ENCODE measurements at places on chromosomes 3 and 15. TPM values are rescaled to one million over a fixed set of nuclear protein-coding genes. Genes with fewer than 3 reads are reported as not detected.

Gene EXOG
- total RNA-seq: 26.0 TPM

DNA sequence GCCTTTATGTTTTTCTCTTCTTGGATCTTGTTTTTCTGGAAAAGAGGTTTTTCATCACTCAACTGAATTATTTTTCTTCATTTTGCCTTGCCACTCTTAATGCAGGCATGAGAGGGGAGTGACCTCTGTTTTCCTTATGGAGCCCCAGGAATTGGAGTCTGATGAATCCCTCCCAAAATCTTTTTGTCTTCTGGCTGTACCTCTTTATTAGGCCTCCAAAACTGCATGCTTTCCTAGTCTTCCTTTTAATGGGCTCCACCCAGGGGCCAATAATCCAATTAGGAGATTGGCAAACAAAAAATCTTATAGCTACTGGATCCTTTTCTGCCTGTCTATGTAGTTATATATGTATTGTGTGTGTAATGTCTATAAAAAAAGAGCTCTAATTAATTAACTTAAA, 192.4 kb upstream of the PEX5L start:
- no peak for DNase-seq

DNA sequence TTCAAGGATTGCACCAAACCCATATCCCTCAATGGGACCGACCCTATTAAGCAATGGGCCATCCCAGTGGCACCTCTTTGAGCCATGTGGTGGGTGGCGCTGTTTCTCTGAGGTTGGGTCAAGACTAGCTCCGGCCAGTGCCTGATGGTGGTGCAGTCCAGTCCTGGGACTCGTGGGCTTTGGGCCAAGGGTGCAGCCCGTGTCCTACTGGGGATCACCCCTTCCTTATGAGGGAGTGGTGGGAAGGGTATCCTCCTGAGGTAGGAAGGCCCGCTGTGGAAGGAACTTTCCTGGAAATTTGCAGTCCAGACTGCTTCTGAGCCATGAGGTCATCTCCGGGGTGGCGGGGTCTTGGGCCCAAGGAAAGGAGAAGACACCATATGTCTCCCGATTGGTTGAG, 231.6 kb downstream of the SNRPN start:
- peak; percentile 14 for DNase-seq

DNA sequence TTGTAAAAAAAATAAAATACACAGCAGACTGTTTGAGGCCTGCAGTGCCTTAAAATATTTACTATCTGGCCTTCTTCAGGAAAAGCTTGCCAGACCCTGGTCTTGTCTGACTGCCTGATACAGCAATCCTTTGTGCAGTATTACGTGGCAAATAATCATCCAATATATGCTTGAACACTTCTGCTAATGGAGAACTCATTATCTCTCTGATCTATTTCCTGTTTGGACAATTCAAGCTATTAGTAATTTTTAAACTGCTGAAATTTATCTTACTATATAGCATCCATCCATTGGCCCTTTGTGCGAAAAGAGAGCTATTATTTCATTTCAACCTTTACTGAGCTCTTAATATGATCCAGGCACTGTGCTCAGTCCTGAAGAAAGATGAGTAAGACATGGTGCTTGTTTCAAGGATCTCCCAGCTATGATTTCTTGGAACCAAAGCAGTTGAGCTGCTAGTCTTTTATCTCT, 15.9 kb downstream of the ATG7 start:
- no peak for DNase-seq

DNA sequence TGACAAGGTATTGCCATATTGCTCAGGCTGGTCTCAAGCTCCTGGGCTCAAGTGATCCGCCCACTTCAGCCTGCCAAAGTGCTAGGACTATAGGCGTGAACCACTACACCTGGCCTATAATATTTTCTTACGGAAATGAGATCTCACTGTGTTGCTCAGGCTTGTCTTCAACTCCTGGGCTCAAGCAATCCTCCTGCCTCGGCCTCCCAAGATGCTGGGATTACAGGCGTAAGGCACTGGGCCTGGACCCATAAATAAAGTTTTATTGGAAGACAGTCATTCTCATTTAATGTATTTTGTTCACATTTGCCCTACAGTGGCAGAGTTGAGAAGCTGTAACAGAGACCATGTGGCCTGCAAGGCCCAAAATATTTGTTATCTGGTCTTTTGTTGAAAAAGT, 142.1 kb downstream of the RBPMS2 start:
- DNase-seq: no peak

DNA sequence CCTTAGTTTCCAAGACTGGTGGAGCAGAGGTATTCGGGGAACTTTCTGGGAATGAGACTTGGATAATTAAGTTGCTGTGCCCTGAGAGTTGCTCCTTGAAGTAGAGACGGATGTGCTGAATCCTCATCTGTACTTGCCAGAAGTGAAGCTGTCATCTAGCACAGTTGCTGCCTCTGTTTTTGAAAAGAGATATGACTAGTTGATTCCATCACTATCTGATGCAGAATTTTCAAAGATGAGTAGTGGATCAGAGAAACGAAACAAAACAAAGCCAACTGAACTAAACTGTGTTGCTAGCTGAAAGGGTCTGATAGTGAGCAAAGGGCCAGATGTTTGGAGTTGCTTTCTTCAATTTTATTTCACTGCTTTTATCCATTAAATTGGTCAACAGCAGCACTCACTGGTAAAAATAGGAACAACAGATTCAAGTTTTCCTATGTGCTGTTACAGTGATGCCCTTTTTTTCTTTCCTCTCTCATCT, 52.7 kb downstream of the MITF start:
- no peak for DNase-seq

DNA sequence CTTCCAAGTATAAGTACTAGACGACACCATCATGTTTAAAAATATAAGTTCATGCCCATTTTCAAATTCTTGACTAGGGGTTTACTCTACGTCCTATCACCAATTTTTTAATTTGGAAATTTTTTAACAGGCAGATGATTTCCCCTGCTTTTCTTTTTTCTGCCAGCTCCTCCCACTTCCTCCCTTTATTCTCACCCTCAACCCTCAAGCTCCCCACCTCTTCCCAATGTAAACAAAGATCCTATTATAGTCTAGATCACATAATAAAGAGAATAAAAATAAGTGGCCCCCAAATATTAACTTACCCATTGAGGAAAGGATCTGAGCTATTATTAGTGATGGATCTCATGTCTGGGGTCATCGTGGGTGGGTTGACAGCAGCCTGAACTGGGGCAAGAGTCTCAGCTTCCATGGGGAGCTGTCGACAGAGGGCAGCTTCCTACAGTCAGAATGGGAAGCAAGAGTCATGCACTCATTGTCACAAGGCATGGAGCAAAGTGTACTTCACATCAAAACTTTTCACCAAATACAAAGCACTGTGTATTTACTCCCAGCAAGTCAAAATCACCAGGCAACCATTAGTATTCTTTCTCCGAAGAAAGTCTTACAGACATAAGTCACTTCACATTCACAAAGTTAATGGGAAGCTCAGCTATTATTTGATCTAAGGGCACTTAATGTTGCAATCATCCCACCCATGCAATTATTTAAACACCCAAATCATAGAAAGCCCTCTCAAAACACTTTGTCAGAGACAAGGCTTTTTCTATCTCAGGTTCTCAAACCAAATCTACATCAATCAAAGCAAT, 53.2 kb downstream of the TM4SF4 start:
- no peak for DNase-seq

- DNase-seq: no peak
These were observed 78.5 kb downstream of the RAD18 start for GRCh38 chr3:8884630-8885290.

DNA sequence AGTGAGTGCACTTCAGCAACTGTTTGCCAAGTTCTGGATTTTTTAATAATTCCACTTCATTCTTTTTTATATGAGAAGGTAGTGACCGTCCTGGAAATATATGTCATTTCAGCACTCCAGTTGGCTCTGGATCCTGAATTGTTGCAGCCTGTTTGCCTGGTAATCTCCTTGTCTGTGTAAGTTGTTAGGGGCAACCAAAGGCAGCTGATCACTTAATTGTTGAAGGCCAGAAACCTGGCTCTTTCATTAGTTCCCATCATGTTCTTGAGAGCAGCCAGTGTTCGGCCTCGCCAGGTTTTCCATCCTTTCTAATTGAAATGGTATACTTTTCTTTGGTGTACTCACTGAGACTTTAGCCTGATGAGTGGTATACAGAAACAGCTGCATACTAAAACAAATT, 168.6 kb downstream of the SOX2 start:
- no peak for DNase-seq

- no peak for DNase-seq
These were observed 55.6 kb upstream of the DLG1 start for GRCh38 chr3:197353867-197354567.

DNA sequence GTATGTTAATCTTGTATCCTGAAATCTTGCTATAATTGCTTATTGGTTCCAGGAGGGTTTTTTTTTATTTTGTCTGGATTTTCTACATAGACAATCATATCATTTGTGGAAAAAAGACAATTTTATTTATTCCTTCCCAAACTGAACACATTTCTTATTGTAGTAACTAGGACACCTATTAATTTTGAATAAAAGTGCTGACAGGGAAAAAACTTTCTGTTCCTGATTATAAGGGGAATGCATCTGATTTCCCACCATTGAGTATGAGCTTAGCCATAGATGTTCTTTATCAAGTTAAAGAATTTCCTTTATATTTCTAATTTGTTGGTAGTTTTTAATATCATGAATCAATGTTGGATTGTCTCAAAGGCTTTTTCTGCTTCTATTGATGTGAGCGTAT, 460.7 kb upstream of the CNTN3 start:
- DNase-seq: no peak

DNA sequence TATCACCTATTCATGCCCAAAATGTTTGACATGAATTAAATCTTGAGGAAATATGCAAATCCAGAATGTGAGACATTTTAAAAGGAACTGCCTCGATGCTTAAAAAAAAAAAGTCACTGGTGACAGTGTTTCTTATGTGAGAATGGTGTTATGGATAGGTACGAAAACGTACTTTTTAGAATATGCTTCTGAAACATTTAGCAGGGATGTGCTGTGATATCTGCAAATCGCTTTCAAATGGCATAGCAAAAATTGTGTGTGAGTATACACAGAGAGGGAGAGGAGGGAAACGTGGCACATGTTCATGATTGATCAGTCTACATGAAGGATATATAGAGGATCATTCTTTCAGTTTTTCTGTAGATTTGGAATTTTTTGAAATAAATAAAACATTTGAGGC, 16.0 kb downstream of the CCNB2 start:
- no peak for DNase-seq
